ENCODE measurements at places on chromosomes 5 and 9. TPM values are rescaled to one million over a fixed set of nuclear protein-coding genes. Genes with fewer than 3 reads are reported as not detected.

SOHLH1 gene
- polyA plus RNA-seq = not detected

EDIL3 gene
- 0.35 TPM for polyA plus RNA-seq

KCNN2 gene
- polyA plus RNA-seq = 3.2 TPM

FST gene
- polyA plus RNA-seq = 7.3 TPM

LHX6 gene
- 0.10 TPM for polyA plus RNA-seq

RANBP3L gene
- polyA plus RNA-seq = 0.42 TPM

TMEM171 gene
- 1.4 TPM for polyA plus RNA-seq

NUTM2F gene
- polyA plus RNA-seq = 0.01 TPM

CCDC192 gene
- not detected for polyA plus RNA-seq

SLC25A2 gene
- polyA plus RNA-seq = not detected

CLPTM1L gene
- polyA plus RNA-seq = 157 TPM

RAD17 gene
- 6.0 TPM for polyA plus RNA-seq

LYSMD3 gene
- polyA plus RNA-seq = 8.8 TPM

IQGAP2 gene
- polyA plus RNA-seq = 41.5 TPM

SLC23A1 gene
- 18.0 TPM for polyA plus RNA-seq

HTR4 gene
- 0.19 TPM for polyA plus RNA-seq

CRB2 gene
- not detected for polyA plus RNA-seq

CKMT2 gene
- polyA plus RNA-seq = 0.20 TPM

AJM1 gene
- polyA plus RNA-seq = 0.61 TPM

NR5A1 gene
- not detected for polyA plus RNA-seq

SLC27A6 gene
- not detected for polyA plus RNA-seq

GPR150 gene
- polyA plus RNA-seq = 0.07 TPM

FRRS1L gene
- not detected for polyA plus RNA-seq

IL3 gene
- not detected for polyA plus RNA-seq

HMMR gene
- polyA plus RNA-seq = 1.0 TPM

UHRF2 gene
- polyA plus RNA-seq = 7.9 TPM

LHX3 gene
- polyA plus RNA-seq = not detected

OSMR gene
- 6.6 TPM for polyA plus RNA-seq

PRR16 gene
- 0.21 TPM for polyA plus RNA-seq

Measured in liver (tissue), 10 donors.